ENCODE measurements at places on chromosomes 1 and 21.

DNA sequence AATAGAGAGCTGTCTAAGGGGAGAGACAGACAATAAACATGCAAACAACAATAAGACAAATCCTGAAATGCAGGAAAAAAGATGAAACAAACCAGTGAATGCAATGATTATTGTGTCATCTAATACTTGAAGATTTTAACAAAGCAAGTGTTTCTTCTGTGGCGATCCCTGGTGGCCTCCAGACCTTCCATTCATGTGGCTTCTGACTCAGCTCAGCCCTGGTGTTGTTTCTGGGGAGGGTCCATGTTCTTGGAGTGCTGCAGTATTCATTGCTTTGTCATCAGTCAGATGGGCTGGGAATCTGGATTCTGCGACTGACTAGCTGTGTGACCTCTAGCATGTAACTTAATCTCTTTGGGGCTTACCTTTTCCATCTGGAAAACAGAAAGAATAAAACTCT is 1.5 kb upstream of the C2CD4D start:
- peak; percentile 57 for DNase-seq

DNA sequence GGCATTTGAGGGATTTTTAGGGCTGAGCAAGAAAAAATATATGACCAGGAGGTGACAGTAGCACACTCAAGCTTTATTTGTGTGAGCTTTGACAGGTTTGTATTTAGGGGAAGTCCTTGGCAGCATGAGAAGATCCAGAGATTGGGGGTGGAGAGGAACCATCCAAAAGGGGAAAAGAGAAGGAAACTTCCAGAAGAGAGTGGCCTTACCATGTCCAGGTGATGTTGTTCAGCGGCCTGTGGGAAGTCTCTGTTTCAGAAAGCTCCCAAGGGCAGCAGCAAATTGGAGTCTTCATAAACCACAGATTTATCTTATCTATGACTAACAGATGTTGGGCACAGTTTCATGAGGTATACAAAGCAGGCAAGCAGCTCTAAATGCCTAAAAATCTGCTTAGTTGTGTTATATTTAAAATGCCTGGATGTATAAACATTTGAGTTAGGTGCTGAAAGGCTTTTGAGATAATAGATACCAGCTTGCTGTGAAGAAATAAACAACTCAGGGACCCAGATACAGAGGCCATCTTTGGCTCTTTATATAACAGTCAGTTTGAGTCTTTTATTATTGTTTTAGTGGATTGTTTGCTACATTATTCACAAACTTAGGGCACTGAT is 21.2 kb upstream of the ADAR start:
- DNase-seq: no peak

- DNase-seq: no peak
These were observed 9.3 kb downstream of the SSU72 start for GRCh38 chr1:1565340-1565739.

- peak; percentile 16 for DNase-seq
These were observed at the start of gene CSMD2 for GRCh38 chr1:34164771-34165391. CSMD2 (minus strand) TSS chr1:34165230; CDS start chr1:34165097, 133 bp downstream.

GRCh38 chr1:234206651-234207284 is 166.5 kb upstream of the COA6 start:
- DNase-seq: peak; percentile 94

DNA sequence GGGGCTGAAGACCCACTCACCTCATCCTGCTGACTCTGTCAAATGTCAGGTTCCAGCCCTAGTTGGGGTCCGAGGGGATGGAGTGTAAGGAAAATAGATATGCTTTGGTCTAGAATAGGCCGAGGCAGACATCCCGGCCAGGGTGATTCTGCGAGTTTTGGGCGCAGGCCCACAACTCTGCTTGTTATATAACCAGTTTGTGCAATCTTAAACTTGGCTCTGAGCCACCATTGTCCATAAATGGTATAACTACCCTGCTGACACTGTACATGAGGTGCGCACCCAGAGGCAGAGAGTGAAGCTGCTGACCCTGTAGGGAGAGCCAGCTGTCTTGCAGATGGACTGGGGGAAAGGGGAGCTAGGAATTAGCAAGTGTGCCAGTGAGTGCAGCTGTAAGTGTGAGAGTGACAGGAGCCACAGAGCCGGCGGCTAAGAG is 1388.8 kb downstream of the AMY1C start:
- no peak for DNase-seq

DNA sequence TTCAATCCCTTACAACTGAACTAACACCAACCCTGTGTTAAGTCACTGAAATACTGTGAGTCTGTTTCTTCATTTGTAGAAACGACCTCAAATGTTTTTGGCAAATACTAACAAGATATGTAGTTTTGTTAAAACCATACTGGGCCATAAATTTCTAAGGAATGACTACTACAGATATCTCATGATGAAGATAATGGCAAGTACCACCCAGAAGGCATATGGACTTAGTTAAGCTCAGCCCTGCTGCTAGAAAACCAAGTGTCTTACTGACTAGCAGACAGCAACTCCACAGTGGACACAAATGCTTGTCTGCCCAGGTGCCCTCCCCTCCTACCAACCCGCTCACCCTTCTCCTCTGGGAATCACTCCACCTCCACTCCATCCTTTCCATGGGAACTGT is 44.5 kb upstream of the BMP8B start:
- DNase-seq: no peak

DNA sequence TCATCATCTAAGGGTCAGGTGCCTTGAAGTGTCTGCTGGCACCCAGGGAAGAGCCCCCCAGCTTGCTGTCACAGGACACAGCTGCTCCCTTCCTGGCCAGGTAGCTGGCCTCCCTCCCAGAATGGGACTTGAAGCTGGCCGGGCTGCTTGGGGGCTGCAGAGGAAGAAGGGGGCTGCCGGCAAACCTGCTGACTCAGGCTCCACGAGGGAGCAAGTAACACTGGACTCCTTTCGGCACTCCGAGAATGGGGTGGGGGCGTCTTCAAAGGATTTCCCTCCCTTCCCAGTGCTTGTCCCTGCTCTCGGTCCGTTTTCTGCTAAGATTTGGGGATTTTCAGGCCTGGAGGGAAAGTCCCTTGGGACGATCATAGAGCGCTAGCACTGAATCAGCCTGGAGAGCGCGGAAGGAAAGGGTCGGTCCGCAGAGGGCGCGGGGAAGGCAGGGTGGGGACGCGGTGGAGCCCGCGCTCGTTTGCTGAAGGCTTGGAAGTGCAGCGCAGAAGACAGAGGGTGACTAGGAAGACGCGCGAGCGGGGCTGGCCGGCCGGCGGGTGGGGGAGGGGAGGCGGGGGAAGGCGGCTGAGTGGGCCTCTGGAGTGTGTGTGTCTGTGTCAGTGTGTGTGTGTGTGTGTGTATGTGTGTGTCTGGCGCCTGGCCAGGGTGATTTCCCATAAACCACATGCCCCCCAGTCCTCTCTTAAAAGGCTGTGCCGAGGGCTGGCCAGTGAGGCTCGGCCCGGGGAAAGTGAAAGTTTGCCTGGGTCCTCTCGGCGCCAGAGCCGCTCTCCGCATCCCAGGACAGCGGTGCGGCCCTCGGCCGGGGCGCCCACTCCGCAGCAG is at the start of gene CSF1:
CSF1 (plus strand) TSS at position 727 of the 840 bp plus-strand sequence. CDS start 175 bp downstream, outside the sequence.
- DNase-seq: peak; percentile 73

DNA sequence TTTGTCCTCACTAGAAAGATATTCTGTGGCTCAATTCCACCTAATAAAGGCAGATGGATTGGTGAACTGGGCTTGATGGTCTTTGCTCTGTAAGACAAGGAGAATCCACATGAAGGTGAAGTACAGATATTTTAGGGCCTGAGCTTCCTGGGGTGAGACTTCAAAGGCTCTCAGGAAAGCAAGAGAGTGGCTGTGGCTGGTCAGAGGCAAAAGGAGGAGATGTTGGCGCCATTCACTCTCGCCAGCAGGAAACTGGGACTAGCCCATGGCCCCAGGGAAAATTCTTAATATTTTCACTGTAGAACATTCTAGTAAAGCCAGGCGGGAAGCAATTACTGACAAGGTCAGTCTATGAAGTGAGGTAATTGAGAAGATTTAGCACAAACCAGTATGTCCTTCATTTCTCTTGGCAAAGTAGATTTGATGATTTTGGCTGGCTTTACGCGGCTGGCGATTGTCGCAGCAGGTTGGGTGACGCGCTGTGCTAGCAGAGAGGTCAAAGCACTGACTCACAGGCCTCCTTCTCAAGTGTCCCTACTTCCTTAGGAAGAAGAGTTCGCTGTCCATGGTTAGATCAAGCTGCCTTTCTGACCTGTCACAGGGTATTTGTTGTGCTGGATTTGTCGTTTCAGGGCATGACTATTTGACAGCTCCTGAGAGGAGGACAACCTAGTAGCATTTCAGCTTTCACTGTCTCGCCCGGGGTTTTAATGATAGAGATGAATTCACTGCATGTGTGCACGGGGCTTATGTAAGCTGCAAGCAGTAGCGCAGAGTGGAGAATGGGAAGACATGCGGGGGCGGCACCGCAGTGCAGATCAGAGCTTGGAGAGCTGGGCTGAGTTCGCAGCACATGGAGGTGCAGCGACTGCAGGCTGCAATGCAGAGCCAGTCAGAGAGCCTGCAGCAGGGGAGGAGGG is 32.7 kb downstream of the XCL1 start:
- peak; percentile 14 for DNase-seq

GRCh38 chr1:78840453-78841271 is 165.9 kb downstream of the ADGRL4 start:
- peak; percentile 76 for DNase-seq

DNA sequence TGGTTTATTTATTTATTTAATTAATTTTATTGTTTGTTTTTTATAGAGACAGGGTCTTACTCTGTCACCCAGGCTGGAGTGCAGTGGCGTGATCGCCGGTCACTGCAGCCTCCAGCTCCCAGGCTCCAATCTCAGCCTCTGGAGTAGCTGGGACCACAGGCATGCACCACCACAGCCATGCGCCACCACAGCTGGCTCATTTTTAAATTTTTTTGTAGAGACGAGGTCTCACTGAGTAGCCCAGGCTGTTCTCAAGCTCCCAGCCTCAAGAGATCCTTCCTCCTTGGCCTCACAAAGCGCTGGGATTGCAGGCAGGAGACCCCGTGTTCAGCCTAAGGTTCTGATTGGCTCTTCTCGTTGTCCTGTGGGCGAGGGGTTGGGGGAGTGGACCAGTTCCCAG is 22.1 kb downstream of the UMODL1 start:
- no peak for DNase-seq

GRCh38 chr1:87061742-87062156 is 147.3 kb downstream of the HS2ST1 start:
- DNase-seq: peak; percentile 79

DNA sequence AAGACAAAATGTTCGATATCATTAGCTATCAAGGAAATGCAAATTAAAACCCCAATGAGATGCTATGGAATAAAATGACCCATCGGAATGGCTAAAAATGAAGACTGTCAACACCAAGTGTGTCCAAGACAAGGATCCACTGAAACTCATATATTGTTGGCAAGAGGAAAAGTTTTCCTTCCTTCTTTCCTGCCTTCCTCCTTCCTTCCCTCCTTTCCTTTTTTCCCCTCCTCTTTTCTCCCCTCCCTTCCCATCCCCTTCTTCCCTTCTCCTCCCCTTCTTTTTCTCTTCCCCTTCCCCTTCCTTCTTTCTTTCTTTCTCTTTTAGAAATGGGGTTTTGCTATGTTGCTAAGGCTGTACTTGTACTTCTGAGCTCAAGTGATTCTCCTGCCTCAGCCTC is 64.2 kb upstream of the TENT5B start:
- DNase-seq: no peak

DNA sequence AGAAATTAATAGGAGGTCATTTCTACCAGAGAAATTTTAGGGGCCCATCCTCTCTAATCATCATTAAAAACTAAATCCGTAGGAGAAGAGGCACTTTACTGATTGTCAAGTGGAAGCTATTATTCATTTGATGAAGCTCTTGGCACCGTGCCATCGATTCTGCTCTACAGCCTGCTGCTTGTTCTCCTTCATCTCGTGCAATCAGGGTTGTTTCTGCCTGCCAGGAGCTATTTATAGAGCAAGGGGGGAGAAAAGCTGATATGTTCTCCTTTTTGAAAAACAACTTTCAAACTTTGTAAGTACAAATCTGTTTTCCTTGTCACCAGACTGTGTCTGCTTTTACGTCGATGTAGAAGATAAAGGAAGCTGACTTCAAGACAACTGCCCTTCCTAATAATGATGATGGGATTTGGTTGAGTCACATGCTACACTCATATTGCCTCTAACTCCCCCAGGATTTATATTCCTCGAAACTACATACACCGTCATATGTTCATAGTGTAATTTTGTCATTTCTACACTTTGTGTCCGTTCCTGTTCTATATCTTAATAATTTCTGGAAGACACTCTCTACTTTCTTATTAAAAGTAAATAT is 169.6 kb upstream of the LHX8 start:
- peak; percentile 15 for DNase-seq

DNA sequence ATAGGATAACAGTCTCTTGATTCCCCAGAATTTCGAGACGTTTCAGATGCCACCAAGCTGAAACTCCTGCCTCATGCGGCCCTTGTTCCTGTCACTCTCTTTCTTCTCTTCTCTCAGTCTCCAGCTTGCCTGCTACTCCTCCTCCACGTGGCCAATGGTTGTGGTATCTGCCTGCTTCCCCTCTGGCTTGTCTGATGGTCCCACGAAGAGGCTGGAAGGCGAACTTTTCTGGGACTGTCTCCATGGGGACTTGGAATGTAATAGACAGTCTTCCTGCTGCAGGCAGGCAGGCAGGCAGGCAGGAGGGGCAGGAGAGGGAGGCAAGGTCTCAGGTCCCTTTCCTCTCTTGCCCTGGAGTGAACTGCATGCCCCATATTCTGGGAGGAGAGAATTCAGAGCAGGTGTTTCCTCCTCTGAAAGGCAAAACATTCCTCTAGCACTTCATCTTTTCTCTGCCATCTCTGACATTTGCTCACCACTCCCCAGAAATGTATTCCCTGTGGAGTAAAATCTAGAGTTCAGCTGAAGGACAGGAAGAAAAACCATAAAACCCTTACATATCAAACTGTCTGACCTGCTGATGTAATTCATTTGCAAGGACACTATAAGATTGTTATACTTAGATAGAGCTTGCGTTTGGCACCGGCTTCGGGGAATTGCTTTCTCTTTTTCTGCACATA is 64.1 kb upstream of the GNG12 start:
- DNase-seq: no peak

DNA sequence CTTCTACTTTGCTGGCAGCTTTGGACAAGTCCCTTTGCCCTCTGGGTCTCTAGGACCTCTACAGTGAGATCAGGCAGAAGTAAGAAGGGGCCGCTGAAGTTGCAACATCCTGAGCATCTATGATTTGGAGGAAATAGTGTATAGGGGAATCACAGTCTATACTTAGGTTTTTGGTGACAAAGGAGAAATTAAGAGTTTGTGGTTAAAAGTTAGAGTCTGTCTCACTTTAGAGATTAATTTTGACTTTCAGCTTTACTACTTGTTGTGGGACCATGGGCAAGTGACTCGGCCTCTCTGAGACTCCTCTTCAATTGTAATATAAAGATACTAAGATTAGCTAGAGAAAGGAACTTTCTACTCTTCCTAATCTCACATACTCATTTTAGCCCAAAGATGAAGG is 33.1 kb upstream of the LMX1A start:
- DNase-seq: no peak

DNA sequence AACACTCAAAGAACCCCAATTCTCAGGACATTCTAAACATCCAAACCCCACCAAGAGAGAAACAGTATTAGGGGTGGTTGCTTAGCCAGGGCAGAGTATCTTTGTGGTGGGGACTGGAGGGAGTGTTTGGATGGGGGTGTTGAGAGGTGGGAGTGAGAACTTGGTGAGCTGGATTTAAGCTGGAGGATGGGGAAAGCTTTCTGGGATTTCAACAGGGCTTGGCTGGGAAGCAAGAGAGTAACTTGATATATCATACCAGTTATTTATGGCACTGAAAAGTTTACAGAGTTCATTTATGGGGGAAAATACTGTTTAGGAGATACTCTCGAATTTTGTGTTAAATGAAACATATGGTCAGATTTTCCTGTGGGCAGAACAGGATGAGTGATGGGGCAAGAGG is 6.8 kb upstream of the CNIH3 start:
- no peak for DNase-seq

- DNase-seq: peak; percentile 51
These were observed 59.9 kb downstream of the ADSS2 start for GRCh38 chr1:244391761-244392160.

- no peak for DNase-seq
These were observed 18.6 kb upstream of the ANKRD45 start for GRCh38 chr1:173688300-173688699.

Measured in ELR (cell line).